ENCODE measurements at places on chromosomes 1 and 21.

GRCh38 chr1:3036447-3037280 is 15.4 kb downstream of the ACTRT2 start:
- DNase-seq, result no peak

DNA sequence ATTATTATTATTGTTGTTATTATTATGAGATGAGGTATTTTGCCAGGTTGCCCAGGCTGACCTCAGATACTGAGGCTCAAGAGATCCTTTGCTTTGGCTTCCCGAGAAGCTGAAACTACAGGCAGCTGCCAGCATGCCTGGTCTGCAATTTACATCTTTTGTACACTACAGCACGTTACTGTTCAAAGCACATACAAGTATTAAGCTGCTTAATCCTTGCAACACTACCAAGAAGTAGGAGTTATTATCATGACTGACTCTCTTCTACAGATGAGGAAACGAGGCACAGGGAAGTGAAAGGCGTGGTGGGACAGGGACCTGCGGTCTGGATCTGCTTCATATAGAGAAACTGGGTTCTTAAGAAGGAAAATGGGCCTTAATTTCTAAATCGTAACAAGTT is 11.6 kb downstream of the ERG start:
- DNase-seq, result no peak

- DNase-seq, result no peak
Observed at GRCh38 chr1:51973587-51974474, 16.7 kb downstream of the RAB3B start.

- no peak for DNase-seq
Observed at GRCh38 chr1:159775716-159776115, 5.0 kb upstream of the DUSP23 start.

DNA sequence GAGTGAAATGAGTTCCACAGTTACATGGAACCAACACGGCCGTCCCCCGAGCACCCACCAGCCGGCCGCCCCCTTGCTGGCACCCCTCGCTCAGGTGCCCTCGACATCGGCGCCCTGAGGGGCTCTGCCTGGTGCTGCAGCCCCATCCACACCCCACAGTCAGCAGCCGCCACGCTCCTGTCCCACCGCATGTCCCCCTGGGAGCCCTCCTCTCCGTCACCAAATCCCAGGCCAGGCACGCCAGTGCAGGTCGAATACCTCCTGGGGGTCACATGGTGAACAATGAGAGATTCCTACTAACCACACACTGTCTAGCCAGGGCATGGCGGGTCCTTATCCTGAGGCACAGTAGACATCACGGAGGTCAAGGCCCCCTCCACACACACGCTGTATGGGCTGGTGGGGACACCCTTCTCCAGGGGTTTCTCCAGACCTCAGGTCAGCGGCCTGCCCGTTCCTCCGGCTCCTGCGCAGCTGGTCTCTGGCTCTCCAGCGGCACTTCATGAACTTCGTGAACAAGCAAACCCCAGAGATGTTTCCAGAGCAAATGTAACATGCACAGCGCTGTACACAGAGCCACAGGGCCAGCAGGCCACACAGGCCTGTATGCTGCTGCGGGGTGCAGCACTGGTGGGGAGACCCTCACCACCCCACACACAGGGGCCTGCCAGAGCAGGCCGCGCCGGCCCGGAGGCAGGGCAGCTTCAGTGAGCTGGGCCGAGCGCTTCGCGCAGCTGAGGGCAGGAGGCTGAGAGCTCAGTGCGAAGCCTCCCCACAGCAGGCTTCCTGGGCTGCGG is 21.8 kb downstream of the POFUT2 start:
- DNase-seq, result no peak

DNA sequence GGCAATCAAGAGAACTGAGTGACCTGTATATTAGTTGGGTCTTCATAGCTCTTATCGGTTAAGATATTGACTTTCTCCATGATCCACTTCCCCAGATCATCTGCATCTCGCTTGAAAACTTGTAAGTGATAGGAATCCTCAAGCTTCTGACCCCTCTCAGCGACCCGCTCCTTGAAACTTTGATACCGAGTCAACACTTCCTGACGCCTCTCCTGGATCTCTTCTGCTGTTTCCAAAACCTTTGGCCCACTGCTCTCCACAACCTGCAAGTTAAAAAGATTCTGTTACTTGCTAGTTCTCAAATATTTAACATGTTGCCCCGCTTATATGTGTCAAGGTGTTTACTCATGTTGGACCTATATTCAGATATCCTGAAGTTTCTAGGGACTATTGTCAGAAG is 1.4 kb downstream of the SPTA1 start:
- no peak for DNase-seq

DNA sequence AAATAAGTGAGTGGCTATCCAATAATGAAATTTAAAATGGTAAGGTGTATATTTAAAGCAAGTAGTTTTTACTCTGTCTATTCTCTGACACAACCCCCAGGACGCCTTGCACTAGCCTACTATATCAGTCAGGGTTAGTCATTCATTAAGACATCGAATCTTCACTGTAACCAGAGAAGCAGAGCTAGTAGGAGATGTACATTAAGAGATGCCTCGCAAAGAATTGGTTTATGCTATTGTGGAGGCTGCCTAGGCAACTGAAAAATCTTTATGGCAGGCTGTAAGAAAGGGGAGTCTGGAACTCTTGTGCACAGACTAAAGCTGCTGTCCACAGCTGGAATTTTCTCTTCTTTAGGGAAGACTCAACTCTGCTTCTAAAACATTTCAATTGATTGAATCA is 28.8 kb downstream of the NTNG1 start:
- no peak for DNase-seq

- DNase-seq, result no peak
Observed at GRCh38 chr1:48233666-48234485, 11.4 kb downstream of the SLC5A9 start.

- no peak for DNase-seq
Observed at GRCh38 chr1:11151826-11152612, 37.1 kb upstream of the ANGPTL7 start.

DNA sequence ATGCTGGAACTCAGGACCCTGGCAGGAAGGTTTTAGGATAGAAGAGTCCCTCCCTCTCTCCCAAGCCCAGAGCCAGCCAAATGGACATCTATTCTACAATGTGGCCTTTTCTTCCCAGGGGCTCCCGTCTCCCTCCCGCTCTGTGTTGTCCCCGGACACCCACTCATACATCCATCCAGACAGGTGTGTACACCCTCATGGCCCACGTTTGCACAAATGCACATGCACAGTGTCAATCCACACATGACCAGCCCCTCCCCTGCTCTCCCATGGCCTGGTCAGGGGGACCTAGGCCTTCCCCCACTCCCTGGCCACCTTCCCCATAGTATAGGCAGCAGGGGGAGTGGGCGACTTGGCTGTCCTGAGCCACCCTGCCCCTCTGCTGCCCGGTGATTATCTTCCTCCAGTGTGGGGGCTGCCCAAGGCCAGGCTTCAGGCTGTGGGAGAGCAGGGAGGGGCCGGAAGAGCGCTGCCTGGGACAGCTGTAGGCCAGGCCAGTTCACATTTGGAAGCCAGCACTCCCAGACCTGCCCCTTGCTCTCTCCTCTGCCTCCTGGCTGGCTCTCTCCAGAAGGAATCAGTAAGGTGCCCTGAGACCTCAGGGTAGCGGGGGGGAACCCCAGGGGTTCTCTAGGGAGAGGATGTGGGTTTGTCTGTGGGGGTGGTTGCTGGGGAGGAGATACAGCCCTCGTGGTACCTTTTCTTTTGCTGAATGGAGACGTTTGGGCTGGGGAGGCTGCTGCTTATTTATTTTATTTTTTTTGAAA is 4.1 kb upstream of the PTPN7 start:
- DNase-seq, result no peak

DNA sequence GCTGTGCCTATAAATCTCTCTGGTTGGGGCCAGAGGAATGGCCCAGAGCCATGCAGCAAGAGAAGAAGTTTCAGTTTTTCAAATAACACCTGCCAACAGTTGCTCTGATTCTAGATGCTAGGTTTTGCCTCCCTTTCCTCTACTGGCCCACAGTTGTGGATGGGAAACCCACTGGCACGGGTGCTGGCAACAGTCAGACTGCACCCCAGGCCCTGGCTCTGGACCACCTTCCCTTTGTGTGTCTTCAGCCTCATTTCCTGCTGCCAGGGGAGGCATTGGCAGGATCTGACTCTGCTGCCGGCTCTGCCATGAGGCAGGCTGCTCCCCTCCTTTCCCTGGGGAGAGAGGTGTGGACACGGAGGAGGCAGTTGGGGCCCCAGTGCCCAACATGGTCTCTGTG is 142.0 kb downstream of the IGSF21 start:
- DNase-seq, result no peak

GRCh38 chr21:26933448-26933847 is 33.4 kb downstream of the ADAMTS5 start:
- no peak for DNase-seq

DNA sequence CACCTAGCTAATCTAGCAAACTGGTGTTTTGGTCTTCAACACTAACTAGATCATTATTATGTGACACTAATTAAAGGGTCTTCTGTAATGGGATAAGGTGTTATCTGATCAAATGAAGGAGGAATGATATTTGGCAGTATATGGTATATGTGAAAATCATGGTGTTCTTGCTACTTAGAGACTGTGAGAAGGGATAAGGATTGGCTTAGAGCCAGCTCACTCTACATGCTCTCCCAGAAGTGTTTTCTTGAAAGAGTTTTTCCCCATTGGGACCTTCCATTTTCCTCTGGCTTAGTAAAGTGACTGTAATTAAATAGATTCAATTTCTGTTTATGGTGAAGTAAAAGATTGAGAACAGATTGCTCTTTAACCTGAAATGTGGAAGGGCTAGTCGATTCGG is 71.2 kb upstream of the RGL1 start:
- no peak for DNase-seq

DNA sequence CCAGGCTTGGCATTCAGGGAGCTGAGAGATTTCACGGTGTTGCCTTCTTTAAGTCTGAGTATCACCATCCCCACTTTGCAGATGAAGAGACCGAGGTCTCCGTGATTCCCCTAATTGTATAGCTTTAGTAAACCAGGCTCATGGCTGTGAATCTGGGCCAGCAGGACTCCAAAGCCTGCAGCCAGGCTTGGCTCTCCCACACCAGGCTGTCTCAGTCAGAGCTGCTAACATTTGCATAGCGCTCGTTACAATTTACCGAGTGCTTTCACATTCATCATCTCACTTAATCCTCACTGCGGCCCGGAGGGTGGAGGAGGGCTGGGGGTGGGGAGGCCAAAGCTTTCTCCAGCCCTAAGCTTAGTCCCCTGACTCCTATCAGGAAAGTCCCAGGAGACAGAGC is 11.7 kb downstream of the C1orf94 start:
- no peak for DNase-seq

DNA sequence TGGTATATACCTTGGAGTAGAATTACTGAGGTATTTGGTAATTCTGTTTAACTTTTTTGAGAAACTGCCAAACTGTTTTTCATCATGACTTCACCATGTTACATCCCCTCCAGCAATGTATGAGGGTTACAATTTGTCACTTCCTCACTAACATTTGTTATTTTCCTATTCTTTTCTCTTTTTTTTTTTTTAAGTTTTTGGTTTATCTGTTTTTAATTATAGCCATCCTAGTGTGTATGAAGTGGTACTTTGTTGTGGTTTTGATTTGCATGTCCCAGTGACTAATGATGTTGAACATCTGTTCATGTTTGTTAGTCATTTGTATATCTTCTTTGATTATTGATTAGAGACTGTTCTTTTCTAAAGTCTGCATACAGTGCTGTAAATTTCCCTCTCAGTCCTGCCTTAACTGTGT is 147.3 kb downstream of the HS2ST1 start:
- DNase-seq, result no peak

DNA sequence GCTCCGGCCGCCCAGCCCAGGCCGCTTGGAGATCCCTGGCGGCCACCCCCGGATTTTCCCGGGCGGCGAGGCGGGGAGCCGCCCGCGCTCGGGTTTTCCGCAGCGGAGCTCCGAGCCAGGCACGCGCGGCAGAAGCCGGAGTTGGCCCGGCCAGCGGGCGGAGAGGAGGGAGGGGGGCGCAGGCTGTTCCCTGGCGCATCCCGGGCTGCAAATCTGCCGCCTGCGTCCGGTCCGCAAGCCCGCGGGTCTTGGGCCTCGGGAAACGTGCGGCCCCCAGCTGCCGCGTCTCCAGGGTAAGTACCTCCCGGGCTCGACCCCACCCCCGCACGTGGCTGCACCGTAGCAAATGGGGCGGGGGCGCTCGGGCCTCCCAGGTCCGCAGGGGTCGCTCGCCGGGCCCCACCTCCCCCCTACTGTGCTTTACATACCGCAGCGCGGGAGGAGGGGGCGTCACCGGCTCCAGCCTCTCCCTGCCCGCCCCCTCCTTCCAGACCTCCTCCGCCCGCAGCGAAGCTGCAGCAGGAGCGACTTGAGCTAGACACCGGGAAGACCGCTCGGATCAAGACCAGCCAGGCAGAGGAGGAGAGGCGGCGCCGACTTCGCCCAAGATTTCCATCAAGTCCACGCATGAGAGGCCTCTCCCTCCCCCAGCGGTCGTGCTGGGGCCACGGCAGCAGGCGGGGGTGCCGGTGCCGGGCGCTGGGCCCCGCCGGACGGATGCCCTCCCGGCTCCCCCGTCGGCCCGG is 1.6 kb downstream of the TMEM200B start:
- DNase-seq, result no peak

DNA sequence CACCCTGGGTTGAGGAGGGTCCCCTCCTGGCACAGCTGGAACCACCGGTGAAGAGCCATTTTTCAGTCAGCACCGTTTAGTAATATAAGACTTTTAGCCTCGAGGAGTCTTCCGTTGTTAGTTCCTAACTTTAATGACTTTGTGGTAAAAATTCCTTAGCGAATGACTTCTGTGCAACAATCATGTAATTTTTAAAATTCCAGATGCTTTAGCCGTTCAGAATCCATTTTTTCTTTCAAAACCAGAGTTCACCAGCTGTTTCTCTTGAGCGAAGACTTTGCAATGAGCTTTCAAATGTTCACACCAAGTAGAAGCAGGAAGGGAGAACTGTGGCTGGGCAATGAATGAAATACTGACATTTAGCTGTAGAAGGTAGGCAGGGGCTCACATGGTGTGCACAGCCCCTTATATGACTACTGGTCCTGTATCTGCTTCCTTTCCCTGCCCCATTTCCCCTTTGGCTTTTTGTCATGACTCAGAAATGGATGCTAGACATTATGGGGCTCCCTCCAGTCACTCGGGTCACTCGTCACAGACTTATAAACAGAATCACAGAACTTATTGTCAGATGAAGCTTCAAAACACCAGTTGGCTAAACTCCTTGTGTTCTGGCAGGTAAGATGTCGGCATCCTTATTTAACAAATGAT is 4.1 kb downstream of the DISC1 start:
- no peak for DNase-seq

DNA sequence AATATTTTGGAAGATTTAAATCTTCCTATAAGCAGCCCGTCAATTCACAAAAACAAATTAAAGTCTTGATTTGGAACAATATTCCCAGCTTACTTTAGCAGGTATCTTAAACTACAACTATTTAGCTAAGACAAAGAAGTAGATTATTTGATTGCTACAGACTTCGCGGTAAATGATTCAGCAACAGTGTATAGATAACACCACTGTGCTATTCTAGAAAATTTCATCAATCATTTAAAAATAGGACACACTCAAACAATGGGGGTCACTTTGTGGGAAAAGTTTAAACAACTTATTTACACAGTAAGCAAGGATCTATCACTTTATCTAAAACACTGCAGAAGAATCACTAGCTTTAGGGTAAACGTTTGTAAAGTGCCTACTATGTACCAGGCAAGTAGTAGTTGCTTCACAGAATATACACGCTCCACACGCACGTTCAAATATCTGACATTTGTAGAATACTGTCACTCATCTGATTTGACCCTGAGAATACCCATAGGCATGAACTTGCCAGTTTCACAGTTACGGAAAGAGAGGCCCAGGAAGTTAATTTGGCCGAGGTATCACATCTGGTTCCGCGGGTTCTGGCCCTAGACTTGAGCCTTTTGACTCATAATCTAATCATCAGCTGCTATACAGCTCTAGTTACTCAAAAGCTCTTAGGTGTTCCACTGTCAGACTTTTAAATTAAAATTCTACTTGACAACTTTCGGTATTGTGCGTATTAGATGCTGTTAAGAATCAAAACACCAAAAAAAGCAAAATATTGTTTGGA is 876 bp downstream of the DENND2C start:
- no peak for DNase-seq
